CD8-positive, alpha-beta memory T cell (primary cell): ENCODE measurements at places on chromosomes 2 and 18. TPM values are rescaled to one million over a fixed set of nuclear protein-coding genes. Genes with fewer than 3 reads are reported as not detected.

RAPGEF4 gene
- polyA plus RNA-seq = not detected

- H3K4me3 ChIP-seq = no peak overlapping the region
- no peaks in the 10 kb centered on the region for H3K4me1 ChIP-seq
- no peaks in the 10 kb centered on the region for H3K27me3 ChIP-seq
- no peak for DNase-seq
- H3K27ac ChIP-seq = no peak overlapping the region
These were observed 16.8 kb upstream of the TMEM131 start for GRCh38 chr2:98012561-98012991.

TSGA10 gene
- 16.8 TPM for polyA plus RNA-seq

- DNase-seq = no peak
- H3K4me1 ChIP-seq = no peaks in the 10 kb centered on the region
- no peaks in the 10 kb centered on the region for H3K27me3 ChIP-seq
- no peaks in the 10 kb centered on the region for H3K36me3 ChIP-seq
These were observed 53.6 kb upstream of the ITGA6 start for GRCh38 chr2:172373766-172374165.

DNA sequence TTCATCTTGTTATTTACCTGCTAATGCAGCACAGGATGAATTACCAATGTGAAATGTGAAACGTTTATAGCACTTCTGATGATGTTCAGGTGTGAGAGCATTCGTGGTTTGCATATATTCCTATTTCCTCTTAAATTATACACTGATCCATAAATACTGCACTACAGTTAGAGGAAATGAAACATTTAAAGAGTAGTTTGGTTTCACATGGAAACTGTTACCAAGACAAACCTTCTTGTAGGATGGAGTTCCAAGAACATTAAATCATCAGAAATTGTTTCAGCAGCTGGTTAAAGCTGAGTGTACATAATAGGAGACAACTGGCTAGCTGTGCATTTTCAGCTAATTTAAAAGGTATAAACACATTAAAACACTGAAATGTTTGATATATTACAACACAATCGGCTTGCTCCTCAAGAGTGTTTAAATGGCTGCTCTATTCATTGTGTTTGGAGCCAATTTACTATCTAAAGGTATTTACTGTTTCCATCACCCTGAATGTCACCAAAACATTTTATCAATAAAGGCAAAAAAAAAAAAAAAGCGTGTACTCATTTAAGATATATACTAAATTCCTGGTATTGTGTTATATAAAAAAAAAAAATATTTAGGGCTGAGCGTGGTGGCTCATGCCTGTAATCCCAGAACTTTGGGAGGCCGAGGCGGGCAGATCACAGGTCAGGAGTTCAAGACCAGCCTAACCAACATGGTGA is 100.6 kb downstream of the DYM start:
- no peaks in the 10 kb centered on the region for H3K36me3 ChIP-seq
- DNase-seq = no peak
- H3K4me3 ChIP-seq = no peak overlapping the region

DNA sequence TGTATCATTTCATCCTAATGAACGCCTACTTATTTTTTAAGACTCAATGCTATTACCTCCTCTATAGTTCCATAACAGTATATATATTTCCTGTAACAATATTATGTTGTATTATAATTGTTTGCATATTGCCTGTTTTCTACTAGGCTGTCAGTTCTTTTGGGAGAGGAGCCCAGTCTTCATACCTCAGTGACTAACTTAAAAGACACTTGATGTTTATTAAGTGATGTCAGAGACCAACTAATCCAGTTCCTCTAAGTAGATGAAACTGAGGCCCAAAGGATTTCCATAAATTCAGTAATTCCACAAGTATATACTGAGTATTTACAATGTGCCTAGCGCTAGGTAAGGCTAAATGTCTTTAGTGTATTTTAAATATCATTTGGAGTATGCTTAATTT is 48.9 kb upstream of the AAK1 start:
- no peaks in the 10 kb centered on the region for H3K36me3 ChIP-seq
- no peak for DNase-seq
- H3K4me1 ChIP-seq = peaks cover 83% of the 10 kb centered on the region
- no peak overlapping the region for H3K4me3 ChIP-seq
- no peak overlapping the region for H3K27ac ChIP-seq

DNA sequence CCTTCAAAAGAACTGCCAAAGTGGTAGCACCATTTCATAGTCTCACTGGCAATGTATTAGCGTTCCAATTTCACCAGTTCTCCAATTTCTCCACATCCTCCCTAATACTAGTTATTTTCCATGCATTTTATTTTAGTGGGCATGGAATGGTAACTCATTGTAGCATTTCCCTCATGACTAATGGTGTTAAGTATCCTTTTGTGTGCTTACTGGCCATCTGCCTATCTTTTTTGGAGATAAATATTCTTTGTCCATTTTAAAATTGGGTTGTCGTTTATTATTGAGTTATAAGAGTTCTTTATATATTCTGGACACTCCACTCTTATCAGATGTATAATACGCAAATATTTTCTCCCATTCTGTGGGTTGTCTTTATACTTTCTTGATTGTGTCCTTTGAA is 107.1 kb downstream of the THADA start:
- H3K4me1 ChIP-seq = no peaks in the 10 kb centered on the region
- H3K27ac ChIP-seq = no peak overlapping the region
- no peak overlapping the region for H3K4me3 ChIP-seq
- DNase-seq = no peak
- H3K27me3 ChIP-seq = no peaks in the 10 kb centered on the region

GRCh38 chr2:1414121-1414520 is 858 bp downstream of the TPO start:
- no peak overlapping the region for H3K27ac ChIP-seq
- no peaks in the 10 kb centered on the region for H3K27me3 ChIP-seq
- no peak for DNase-seq

DNA sequence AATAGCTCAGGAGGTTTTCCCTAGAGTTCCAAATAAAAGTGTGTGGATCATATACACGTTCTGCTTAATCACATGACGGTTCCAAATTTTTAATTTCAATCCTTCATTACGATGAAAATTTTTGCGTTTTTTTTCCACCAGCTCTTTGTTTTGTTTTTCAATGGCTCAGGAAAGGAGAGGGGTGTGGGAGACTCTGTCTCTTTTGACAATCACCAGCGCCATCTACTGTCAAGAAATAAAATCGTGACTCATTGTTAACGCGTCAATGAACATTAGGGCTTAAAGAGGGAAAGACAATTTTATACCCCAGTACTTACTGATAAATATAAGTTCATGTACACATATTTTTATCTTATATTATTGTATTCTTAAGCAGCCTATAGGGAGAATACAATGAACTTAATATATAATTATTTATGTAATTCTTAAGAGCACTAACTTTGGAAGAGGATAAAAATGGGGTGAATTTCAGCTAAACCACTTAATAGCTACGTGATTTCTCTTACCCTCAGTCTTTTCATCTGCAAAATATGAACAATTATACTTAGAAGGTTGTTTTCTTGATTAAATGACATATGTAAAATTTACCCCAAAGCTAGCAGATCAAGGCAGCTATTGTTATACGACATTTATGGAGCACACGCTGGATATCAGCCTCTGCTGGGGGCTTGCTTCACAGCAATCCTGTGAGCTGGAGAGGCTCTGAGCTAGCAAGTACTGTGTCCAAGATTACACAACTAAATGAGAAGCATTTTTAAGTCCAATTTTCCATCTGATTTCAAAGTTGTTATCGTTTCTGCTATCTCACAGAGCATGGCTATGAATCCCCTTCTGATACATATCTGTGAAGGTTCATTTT is 47.4 kb upstream of the RMDN2 start:
- H3K27me3 ChIP-seq = no peaks in the 10 kb centered on the region
- H3K4me3 ChIP-seq = no peak overlapping the region
- DNase-seq = peak; percentile 41
- no peaks in the 10 kb centered on the region for H3K4me1 ChIP-seq
- no peak overlapping the region for H3K27ac ChIP-seq
- no peaks in the 10 kb centered on the region for H3K36me3 ChIP-seq

ZNF512 gene
- polyA plus RNA-seq = 39.1 TPM

DNA sequence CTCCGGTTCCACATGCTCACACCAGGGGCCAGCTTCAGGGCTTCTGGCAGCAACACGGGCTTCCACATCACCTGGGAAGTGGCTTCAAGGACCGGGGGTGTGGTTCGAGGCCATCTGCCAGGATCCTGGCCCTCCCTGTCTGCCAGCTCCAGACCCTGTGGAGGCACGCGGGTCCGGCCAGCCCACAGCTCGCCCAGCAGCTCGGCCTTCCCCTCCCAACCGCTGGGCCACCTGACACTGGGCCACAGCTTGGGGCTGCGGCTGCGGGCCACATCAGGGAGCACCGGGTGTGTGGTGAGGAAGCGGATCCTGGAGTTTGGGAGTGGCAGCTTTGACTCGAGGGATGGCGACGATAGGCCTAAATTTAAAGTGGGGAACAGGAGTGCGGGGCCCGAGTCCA is 7.0 kb downstream of the C2orf81 start:
- no peaks in the 10 kb centered on the region for H3K36me3 ChIP-seq
- H3K27ac ChIP-seq = no peak overlapping the region
- peaks cover 6% of the 10 kb centered on the region for H3K4me1 ChIP-seq
- peaks cover 6% of the 10 kb centered on the region for H3K27me3 ChIP-seq
- H3K4me3 ChIP-seq = peak overlapping the region; percentile 51
- DNase-seq = no peak

GRCh38 chr2:69960821-69961220 is 610 bp downstream of the ASPRV1 start:
- H3K4me1 ChIP-seq = no peaks in the 10 kb centered on the region
- H3K36me3 ChIP-seq = no peaks in the 10 kb centered on the region
- H3K27me3 ChIP-seq = no peaks in the 10 kb centered on the region

ANKRD30BL gene
- polyA plus RNA-seq = not detected

GRCh38 chr2:98674233-98674964 is 56.5 kb downstream of the MGAT4A start:
- no peak overlapping the region for H3K4me3 ChIP-seq
- no peak overlapping the region for H3K27ac ChIP-seq
- DNase-seq = no peak
- no peaks in the 10 kb centered on the region for H3K27me3 ChIP-seq

ALLC gene
- not detected for polyA plus RNA-seq

DNA sequence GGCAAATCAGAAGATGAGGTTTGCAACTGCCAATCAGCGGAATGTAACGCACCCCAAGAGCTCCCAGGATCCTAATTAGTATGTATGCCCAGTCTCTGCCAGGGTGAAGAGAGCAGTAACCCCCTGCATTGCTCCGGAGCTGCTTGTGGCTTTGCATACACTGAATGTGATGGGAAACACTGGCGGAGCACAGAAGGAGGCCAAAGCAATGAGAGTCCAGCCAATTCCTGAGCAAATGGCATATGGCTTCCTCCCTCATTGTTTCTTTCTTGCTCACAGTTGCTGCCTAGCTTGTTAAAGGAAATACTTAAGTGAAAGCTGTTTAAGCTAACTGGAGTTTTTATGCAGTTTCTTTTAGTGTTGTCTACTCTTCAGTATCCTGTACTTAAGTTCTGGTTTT is 343.5 kb upstream of the NT5C1B start:
- H3K27ac ChIP-seq = no peak overlapping the region
- H3K36me3 ChIP-seq = no peaks in the 10 kb centered on the region
- H3K27me3 ChIP-seq = no peaks in the 10 kb centered on the region
- H3K4me3 ChIP-seq = no peak overlapping the region

- H3K4me3 ChIP-seq = no peak overlapping the region
- H3K27ac ChIP-seq = no peak overlapping the region
- H3K27me3 ChIP-seq = no peaks in the 10 kb centered on the region
- DNase-seq = no peak
These were observed 43.4 kb downstream of the UBXN4 start for GRCh38 chr2:135785032-135785431.

- no peaks in the 10 kb centered on the region for H3K27me3 ChIP-seq
- H3K36me3 ChIP-seq = no peaks in the 10 kb centered on the region
- no peak for DNase-seq
- no peaks in the 10 kb centered on the region for H3K4me1 ChIP-seq
- no peak overlapping the region for H3K27ac ChIP-seq
- no peak overlapping the region for H3K4me3 ChIP-seq
These were observed 65.6 kb downstream of the ATP8B1 start for GRCh38 chr18:57737400-57738060.

DNA sequence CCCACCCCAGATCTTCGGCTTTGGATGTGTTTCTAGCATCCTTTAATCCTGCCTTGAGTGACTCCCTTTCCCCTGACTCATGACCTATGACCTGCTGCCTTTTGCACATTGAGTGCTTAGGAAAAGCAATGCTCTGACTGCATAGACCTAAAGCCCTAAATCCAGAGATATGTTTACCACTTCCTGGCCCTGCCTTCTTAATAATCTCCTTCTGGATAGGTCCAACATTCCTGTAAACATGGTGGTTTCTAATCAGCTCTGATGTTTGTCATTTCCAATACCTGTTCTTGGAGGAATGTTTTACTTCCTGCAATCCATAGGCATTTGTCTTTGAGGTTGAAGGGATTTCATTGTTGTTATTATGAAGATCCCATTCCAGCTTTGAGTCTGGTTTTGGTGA is 2.3 kb downstream of the SLC3A1 start:
- H3K4me3 ChIP-seq = no peak overlapping the region
- DNase-seq = no peak
- no peak overlapping the region for H3K27ac ChIP-seq
- H3K27me3 ChIP-seq = no peaks in the 10 kb centered on the region
- no peaks in the 10 kb centered on the region for H3K4me1 ChIP-seq

- no peaks in the 10 kb centered on the region for H3K4me1 ChIP-seq
- peak overlapping the region; percentile 14 for H3K27ac ChIP-seq
- H3K4me3 ChIP-seq = no peak overlapping the region
- DNase-seq = no peak
- H3K36me3 ChIP-seq = no peaks in the 10 kb centered on the region
- no peaks in the 10 kb centered on the region for H3K27me3 ChIP-seq
These were observed 10.2 kb downstream of the RSAD2 start for GRCh38 chr2:6887751-6888192.

NEB gene
- polyA plus RNA-seq = 0.10 TPM

DNA sequence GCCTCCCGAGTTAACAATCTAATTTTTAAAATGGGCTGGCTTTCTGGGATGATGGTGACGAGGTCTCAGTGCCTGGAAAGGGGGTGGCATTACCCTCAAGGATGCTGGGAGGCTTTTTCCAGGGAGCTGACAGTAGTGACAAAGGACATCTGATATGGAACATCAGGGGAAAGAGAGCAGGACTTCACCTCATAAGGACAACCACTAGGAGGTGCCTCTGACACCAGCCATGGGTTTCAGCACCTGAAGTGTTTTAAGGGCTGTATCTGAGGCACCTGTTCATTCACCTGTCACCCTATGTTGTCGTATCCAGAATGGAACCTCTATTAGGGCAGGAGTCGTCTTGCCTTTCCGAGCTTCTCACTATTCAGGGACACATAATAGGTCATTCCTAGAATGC is 10.8 kb downstream of the IL36B start:
- H3K4me3 ChIP-seq = no peak overlapping the region
- DNase-seq = no peak
- H3K27me3 ChIP-seq = no peaks in the 10 kb centered on the region
- no peaks in the 10 kb centered on the region for H3K4me1 ChIP-seq
- no peak overlapping the region for H3K27ac ChIP-seq

- no peaks in the 10 kb centered on the region for H3K36me3 ChIP-seq
- no peak overlapping the region for H3K27ac ChIP-seq
- no peaks in the 10 kb centered on the region for H3K27me3 ChIP-seq
- H3K4me3 ChIP-seq = no peak overlapping the region
These were observed 101.7 kb upstream of the FZD7 start for GRCh38 chr2:201931951-201932350.

- DNase-seq = no peak
- no peaks in the 10 kb centered on the region for H3K27me3 ChIP-seq
- no peaks in the 10 kb centered on the region for H3K4me1 ChIP-seq
- H3K4me3 ChIP-seq = no peak overlapping the region
These were observed 25.9 kb upstream of the GPR45 start for GRCh38 chr2:105215586-105216192.
